MG63 (cell line): ENCODE measurements at places on chromosomes 7 and 10.

DNA sequence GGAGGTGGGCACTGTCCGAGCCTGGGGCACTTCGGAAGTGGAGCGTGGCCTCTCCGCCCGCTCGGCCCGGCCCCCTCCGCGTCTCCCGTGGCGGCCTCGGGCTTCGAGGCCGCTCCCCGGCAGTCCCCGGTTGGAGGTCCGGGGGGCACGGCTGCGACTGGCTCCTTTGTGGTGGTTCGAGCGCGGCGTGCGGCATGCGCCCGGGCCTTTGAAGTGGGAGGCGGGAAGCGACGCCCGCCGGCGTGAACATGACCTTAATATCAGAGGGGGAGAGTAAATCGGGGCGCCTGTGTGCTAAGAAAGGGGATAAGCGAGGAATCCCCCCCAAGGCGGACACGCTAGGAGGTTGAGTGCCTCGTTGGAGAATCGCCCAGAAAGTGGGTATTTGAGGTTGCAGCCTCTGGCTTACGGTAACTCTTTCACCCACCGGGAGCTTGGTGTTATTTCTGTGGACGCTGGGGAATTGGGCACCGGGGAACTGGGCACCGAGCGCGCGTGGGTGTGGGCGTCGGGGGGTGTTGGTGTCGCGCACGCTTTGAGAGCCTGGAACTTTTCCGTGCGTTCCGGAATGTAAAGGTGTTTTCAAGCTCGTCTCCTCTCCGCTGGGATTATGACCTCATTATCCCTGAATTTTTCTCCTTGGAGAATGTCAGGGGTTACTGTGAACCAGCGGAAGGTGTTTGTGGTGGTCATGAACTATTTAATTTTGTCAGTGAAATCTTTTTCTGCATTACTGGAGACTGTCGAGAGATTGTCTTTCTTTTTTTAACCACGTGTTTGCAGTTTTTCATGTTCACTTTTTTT is 660 bp downstream of the SUV39H2 start:
- peak; percentile 39 for DNase-seq

- peak; percentile 32 for DNase-seq
Observed at GRCh38 chr7:28922624-28923331, 35.4 kb downstream of the TRIL start.

GRCh38 chr10:30495687-30496086 is 61.7 kb downstream of the MAP3K8 start:
- no peak for DNase-seq

GRCh38 chr10:105189463-105189800 is 548.3 kb downstream of the SORCS3 start:
- no peak for DNase-seq

DNA sequence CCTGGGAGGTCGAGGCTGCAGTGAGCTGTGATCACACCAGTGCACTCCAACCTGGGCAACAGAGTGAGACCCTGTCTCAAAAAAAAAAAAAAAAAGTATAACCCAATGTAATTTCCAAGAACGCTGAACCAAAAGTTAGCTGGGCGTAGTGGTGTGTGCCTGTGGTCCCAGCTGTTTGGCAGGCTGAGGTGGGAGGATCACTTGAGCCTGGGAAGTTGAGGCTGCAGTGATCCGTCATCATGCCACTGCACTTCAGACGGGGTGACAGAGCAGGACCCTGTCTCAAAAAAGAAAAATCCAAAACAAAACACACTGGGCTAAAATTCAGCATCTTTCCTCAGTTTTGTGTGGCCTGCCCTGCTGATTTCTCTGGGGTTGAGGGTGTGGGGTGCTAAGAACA is 21.1 kb downstream of the HNRNPA2B1 start:
- no peak for DNase-seq

DNA sequence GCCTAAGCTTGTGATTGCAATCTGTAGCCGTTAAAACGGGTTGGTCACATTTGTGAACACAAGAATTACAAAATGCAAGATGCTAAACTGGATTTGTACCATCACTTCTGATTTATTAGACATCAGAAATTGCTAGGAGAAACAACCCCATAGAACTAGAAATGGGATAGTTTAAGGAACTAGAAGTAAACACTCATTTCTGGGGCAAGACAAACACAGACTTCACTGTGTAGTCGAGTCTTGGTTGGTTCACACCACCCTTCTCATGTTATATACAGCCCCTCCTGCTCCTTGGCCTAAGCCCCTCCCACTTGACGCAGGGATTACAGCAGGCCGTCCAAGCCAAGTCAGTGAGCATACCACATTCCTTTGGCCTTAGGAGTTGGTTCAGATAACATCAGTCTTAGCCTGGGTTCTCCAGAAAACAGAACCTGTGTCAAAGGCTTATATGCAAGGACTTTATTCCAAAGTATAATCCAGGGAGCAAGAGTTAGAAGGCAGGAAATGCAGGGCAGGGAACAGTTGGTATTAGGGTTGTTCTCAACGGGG is 2.0 kb upstream of the NRAP start:
- DNase-seq, result peak; percentile 74

GRCh38 chr10:133127291-133128125 is 32.5 kb upstream of the KNDC1 start:
- peak; percentile 34 for DNase-seq
